ENCODE measurements at places on chromosomes 7 and 10. TPM values are rescaled to one million over a fixed set of nuclear protein-coding genes. Genes with fewer than 3 reads are reported as not detected.

- peaks cover 2% of the 10 kb centered on the region for H3K27me3 ChIP-seq
- peaks cover 5% of the 10 kb centered on the region for H3K4me1 ChIP-seq
- DNase-seq, result no peak
- H3K36me3 ChIP-seq, result no peaks in the 10 kb centered on the region
Observed at GRCh38 chr7:74466196-74466813, 12.6 kb downstream of the GTF2IRD1 start.

Gene ANKRD61
- 0.26 TPM for total RNA-seq

- H3K4me3 ChIP-seq, result no peak overlapping the region
- peaks cover 2% of the 10 kb centered on the region for H3K36me3 ChIP-seq
- DNase-seq, result no peak
- no peak overlapping the region for H3K27ac ChIP-seq
- peaks cover 59% of the 10 kb centered on the region for H3K27me3 ChIP-seq
- H3K4me1 ChIP-seq, result peaks cover 19% of the 10 kb centered on the region
Observed at GRCh38 chr7:8205031-8205387, 57.0 kb downstream of the ICA1 start.

DNA sequence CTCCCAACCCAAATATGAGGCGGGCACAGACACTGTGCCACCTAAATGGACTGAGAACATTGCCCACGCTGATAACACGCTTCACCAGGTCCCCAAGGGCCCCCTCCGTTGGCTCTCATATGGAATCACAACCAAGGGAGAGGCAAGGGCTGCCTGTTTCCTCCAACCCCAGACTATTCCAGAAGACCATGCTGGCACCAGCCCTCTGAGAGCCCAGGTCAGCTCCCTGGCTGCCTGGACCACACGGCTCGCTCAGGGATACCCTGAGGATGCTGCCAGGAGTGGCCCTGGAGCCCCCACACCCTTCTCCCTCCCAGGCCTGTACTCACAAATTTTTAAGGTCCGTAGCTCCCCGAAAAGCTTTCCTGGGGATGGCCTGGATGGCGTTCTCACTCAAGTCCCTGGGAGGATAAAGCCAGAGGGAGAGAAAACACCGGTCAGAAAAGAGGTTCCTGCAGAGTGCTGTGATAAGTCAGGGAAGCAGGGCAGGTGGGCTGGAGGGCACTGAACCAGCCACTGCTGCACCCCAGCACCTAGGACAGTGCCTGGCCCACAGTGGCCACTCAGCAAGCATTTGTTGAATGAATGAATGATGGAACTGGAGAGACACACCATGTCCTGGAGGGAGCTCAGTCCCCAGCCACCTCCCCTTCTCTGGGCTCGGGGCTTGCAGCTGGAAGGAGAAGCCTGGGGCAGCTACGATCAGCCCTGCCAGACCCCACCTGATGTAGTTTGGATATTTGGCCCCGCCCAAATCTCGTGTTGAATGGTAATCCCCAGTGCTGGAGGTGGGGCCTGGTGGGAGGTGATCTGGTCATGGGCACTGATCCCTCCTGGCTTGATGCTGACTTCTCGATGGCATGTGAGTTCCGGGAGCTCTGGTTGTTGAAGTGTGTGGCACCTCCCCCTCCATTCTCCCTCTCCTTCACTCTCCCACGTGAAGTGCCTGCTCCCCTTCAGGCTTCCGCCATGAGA lies 119.8 kb downstream of the SLIT1 start:
- H3K27me3 ChIP-seq, result peaks cover 12% of the 10 kb centered on the region
- no peak overlapping the region for H3K27ac ChIP-seq
- no peak overlapping the region for H3K4me3 ChIP-seq
- H3K4me1 ChIP-seq, result peaks cover 9% of the 10 kb centered on the region
- DNase-seq, result no peak
